ENCODE measurements at places on chromosomes 4 and X.

DNA sequence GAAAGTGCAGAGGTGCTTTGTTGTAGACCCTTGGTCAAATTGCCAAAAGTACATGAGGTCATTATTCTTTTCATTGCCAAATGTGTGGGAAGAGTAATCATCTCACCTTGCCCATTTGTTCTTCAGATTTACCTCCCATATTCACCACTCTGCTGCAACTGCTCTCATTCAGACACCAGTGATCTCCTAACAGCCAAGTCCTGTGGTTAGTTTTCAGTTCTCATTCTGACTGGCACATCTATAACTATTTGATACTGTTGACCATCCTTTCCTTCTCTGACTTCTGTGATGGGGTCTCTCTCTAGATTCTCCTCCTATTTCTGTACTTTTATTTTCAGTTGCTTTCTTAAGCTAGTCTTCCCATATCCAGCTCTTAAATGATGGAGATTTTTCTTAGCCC lies 39.8 kb downstream of the GRIA3 start:
- DNase-seq, result no peak

DNA sequence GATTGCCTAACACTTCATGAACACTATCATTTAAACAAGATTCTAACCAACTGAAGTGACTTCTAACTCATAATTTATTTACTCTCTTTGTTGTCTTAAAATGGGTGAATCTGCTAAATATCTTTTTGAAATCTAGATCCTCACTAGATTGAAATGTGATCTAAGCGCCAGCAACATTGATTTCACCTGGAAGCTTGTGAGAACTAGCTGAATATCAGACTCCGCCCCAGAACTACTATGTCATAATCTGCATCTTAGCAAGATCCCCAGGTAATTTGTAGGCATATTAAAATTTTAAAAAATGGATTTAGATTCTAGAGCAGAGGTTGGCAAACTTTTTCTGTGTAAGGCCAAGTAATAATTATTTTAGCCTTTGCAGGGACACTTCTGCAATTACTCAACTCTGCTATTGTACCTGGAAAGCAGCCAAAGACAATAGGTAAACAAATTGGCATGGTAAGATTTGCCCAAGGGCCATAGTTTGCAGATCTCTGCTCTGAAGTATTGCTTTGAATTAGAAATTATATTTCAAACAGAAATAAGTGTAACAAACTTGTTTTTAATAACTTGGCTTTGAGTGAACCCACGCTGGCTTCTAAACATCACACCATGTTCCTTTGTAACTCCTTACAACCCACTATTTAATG lies 121.5 kb downstream of the REELD1 start:
- DNase-seq, result no peak

- DNase-seq, result no peak
Observed at GRCh38 chrX:2434270-2435163, 66.3 kb downstream of the DHRSX start.

- no peak for DNase-seq
Observed at GRCh38 chrX:110743679-110744340, 51.8 kb downstream of the CHRDL1 start.

DNA sequence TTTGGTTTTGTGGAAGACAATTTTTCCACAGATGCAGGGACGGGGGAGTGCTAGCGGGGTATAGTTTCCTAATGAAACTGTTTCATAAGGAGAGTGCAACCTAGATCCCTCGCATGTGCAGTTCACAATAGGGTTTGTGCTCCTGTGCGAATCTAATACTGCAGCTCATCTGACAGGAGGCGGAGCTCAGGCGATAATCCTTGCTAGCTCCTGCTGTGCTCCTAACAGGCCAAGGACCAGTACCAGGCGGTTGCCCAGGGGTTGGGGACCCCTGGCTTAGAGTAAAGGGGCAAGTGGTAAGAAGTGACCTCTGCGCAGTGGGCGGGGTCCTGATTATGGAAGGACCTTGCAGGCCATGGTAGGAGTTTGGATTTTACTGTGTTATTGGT lies 3.8 kb downstream of the SCML1 start:
- no peak for DNase-seq
